ENCODE measurements at places on chromosomes 2 and 18. TPM values are rescaled to one million over a fixed set of nuclear protein-coding genes. Genes with fewer than 3 reads are reported as not detected.

Gene GPR35
- not detected for total RNA-seq

GRCh38 chr2:9107168-9108025 is 99.2 kb upstream of the ASAP2 start:
- DNase-seq = no peak

DNA sequence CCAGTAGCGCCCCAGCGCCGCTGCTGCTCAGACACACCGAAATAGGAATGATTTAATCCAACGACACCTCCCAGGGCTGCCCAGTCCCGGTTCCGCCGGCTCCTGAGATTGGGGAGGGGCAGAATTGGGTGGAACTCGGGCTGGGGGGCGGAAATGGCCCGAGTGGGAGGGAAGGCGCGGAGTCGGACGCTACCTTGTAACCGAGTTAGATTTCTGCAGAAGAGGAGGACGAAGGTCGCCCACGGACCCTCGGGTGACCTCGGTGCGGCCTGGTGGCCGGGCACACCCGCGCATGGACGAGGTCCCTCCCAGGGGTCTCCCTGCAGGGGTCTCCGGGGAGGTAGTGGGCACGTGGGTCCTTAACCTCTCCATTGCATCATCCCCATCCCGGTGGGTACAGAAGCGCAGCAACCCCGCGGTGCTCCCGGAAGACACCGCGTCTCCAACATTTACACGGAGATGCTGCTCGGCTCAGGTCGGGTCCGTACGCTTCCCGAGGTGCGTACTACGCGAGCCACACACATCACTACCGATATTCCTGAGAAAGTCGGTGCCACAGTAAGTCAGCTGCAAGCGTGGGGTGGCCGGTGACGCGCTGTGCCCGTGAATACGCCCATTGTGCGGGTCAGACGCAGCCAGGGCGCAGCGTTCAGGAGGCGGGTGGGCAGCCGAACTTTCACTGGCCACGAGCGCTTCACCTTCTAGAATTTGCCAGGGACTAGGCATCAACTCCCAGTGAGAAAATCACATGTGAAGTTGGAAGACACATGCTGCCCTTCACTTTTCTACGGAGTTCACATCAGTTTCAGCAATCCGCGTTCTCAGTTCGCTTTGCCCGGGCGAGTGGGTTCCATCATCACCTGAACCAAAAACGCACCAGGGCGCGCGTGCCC is 3.0 kb downstream of the ZNF516 start:
- DNase-seq = peak; percentile 61

DNA sequence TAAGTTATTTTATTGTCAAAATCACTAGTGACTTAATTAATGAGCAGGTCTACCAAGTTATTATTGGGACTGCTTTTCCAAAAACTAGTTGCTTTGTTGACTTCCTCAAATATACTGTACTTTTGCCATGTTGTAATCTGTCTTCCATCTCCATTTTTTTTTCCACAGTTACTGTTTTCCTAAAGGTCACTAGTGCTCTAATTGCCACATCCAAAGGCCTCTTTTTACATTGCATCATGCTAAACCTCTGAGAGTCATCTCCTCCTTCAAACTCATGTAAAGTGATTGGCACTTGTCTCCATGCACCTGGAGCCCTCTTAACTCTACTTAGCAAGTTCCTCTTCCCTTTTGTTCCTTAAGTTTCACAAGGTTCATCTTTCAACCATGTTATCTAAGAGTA is 11.8 kb downstream of the PMAIP1 start:
- no peak for DNase-seq

- DNase-seq = no peak
Observed at GRCh38 chr2:236242057-236242495, 22.1 kb downstream of the ASB18 start.
